ENCODE measurements at places on chromosomes 11 and 22.

DNA sequence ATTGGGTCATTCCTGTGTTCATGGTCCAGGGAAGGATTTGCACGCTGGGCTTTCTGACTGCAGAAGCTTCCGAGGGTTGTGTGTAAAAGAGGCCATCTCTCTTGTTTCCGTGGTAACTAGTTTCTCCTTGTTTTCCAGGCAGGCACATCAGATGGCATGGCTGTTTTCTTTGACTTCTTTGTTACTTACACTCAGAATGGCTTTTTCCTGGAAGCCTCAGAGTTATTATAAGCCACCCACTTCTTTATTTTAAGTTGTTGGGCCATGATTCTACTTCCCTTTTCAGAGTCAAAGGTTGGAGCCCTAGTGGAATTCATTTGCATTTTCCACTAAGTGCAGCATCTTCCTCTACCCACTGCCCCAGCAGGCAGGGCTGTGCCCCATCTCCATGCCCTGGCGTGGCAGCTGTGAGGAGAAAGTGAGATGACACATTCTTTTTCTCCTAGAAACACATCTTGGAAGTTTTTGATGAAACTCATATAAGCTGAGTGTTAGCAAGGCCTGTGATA, 94.9 kb downstream of the PRR5L start:
- no peak for DNase-seq

DNA sequence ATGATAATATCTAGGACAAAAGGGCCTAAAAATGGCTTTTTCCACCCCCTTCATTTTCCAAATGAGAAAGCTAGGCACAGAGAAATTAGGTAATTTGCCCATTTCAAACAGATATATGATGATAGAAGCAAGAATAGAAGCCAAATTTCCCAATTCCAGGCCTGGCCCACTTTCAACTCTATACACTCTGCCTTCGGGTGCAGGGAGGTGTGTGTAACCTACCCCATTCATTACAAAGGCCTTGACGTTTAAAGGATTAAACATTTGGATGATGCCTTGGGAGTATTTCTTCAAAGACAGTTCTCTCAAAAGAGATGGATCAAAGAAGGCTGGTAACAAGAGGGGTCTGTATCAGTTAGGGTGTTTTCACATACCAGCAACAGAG, 134.1 kb downstream of the CCDC34 start:
- DNase-seq, result no peak

DNA sequence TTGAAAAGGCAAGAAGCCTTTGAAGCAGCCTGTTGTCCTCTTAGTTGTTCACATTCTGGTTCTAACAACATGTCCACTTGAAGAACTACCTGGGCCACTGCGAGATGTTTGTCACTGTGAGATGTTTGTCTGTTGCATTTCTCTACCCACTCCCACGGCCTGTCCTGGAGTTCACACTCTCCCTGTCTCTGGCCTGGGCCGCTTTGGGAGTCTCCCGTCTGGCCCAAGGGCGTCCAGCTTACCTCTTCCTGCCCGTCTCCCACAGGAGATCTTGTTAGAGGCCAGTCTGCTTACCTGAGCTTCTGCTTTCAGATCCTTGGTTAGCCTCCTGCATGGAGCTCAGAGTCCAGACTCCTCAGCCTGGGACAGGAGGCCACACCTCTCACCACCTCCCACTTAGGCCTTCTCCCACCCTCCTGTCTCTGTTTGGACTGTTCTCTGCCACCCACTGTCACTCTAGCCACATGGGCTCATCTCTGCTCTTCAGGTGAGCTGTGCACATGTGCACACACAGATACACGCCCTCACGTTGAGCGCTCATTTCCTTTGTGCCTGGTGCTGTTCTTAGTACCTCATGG, 66.0 kb downstream of the TBC1D22A start:
- DNase-seq, result no peak

DNA sequence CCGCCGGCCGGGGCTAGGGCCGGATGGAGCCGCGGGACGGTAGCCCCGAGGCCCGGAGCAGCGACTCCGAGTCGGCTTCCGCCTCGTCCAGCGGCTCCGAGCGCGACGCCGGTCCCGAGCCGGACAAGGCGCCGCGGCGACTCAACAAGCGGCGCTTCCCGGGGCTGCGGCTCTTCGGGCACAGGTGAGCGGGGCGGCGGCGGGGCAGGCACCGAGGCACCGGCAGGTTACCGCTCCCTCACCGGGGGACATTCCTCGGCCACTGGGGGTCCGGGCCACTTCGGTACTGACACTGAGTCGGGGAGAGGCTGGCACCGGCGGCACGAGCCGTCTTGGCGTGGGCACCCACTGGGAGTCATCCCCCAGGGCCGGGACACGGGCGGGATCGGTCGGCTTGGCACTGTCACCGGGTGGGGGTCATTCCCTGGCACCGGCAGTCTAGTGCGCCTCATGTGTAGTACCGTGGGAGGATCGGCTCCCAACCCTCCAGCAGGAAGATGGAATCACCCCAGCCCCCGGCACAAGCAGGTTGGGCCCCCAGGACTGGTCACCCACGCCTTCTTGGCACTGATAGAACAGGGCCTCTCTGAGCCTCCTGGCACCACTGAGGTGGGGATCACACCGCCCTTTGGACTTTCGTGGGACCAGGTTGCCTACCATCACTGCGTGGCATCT, 511 bp downstream of the DGKZ start:
- no peak for DNase-seq

- DNase-seq, result no peak
These were observed 3.2 kb upstream of the TMPRSS13 start for GRCh38 chr11:117932426-117932825.
